ENCODE measurements at places on chromosomes 3 and 15.
A peak's percentile ranks its signal among the peaks of the same experiment; 100 is the strongest.

GRCh38 chr3:98980915-98981596, 79.6 kb upstream of the DCBLD2 start:
- peak; percentile 33 for DNase-seq

- no peak for DNase-seq
These were observed 157.6 kb downstream of the UACA start for GRCh38 chr15:70605606-70606410.

DNA sequence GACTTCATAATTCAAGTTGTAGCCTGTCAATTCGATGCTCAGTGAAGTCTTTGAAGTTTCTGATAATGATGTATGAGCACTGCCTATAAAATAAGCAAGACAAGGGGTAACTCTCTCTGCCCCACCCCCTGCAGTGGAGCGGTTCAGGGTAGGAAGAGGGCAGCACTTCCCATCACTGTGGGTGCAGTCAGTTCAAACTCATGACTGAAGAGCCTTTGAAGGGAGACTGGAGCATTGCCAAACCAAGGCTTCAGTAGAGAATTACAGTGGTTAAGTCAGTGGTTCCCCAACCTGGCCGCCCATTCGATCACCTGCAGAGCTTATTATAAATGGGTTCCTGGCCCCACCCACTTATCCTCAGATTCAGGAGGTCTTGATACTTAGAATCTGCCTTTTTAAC, 190.6 kb downstream of the SHQ1 start:
- peak; percentile 16 for DNase-seq

DNA sequence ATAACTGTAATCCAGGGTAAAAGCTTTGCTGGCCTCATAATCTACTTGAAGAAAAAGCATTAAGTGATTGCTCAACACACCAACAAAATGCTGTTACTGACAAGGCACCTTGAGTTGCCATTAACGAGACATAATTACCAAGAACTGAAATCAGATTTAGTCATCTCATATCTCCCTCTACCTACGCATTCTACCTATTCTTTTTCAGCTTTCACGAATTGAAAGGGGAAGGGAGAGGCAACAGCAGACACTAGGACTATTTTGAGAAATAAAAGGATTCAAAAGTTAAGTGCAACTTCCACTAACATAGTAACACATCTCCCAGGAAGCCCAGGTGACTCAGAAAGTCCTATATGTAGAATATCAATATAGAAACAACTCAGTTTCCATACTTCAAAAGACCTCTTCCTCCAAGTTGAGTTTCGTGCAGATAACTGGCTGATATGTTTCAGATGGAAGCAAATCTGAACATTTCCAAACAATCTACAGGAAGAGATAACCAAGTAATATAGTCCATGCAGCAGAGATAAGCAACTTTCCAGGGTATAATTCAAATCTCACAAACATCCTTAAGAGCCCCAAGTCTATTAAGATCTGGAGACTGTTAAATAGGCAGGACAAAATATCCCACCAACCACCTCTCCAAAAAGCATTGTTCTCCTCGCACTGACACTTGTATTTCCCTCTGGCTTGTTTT, 1.9 kb downstream of the OSBPL10 start:
- no peak for DNase-seq

DNA sequence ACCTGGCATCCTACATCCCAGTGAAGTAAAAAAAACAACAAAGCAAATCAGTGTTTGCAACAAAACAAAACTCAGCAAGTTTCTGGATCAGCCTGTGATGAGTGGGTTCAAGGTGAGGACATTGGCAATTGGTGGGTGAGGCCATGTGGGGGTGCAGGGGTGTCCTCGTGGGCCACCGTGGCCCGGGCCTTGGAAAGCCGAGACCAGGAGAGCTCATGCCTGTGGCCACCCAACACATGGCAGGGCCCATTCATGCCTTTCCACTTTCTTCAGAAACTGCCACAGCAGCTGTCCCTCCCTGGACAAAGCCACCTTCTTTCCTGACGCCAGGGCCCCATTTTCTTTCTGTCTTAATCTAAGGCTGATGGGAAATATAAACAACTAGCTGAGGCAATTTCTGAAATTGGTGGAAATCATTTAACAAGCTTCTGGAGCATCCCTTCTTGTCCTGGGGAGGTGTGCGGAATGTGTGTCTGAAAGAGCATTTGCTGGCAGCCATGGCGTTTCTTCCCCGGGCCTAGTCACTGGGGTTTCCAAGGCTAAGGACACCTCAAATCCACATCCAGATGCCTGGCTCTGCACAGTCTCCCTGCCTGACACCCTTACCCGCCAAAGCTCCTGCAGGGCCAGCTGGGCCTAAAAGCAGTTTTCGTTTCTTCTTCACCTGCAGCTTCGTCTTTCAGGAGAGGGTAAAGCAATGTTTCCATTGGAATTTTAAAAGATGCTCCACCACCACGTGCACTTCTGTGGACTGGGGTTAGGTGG, 34.1 kb upstream of the SFMBT1 start:
- DNase-seq, result no peak
